Foreskin melanocyte (primary cell): ENCODE measurements at places on chromosomes 2 and 18.

DNA sequence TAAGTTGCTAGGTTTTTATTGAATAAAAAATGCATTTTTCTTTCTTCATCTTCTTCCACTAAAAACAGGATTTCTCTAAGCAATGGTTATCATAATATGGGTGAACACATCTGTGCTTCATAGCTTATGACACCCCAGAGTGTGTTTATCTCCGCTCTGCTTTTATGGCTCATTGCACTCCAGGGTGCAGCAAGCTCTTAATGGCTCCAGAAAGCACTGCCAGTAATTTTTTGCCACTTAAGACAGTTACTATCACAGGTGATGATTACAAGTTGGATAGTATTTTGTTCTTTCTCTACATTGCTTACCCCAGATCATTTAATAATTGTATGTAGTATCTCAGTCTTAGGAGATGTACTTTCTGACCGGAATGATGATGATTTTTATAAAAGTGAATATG lies 239.3 kb upstream of the CDH20 start:
- no peak for DNase-seq

- peak; percentile 67 for DNase-seq
Measured at GRCh38 chr2:58762176-58762781, 521.2 kb upstream of the FANCL start.

- DNase-seq, result no peak
Measured at GRCh38 chr2:116366212-116366611, 1448.3 kb upstream of the DDX18 start.

GRCh38 chr2:163558251-163559021 lies 177.4 kb downstream of the FIGN start:
- DNase-seq, result no peak

GRCh38 chr2:241853651-241854341 lies 4.9 kb downstream of the PDCD1 start:
- no peak for DNase-seq

DNA sequence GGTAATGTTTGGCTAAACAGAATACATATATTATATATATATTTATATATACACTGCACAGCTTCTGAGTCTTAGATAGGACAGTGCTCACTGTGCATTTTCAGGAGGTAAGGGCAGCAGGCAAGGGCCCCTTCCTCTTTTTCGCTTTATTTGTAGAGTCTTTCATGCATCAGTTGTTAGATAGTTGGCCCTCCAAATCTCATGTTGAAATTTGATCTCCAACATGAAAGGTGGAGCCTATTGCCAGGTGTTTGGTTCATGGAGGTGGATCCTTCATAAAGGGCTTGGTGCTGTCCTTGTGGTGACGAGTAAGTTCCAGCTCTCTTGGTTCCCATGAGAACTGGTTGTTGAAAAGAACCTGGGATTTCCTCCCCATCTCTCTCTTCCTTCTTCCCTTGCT lies 48.1 kb downstream of the TSN start:
- DNase-seq, result no peak

DNA sequence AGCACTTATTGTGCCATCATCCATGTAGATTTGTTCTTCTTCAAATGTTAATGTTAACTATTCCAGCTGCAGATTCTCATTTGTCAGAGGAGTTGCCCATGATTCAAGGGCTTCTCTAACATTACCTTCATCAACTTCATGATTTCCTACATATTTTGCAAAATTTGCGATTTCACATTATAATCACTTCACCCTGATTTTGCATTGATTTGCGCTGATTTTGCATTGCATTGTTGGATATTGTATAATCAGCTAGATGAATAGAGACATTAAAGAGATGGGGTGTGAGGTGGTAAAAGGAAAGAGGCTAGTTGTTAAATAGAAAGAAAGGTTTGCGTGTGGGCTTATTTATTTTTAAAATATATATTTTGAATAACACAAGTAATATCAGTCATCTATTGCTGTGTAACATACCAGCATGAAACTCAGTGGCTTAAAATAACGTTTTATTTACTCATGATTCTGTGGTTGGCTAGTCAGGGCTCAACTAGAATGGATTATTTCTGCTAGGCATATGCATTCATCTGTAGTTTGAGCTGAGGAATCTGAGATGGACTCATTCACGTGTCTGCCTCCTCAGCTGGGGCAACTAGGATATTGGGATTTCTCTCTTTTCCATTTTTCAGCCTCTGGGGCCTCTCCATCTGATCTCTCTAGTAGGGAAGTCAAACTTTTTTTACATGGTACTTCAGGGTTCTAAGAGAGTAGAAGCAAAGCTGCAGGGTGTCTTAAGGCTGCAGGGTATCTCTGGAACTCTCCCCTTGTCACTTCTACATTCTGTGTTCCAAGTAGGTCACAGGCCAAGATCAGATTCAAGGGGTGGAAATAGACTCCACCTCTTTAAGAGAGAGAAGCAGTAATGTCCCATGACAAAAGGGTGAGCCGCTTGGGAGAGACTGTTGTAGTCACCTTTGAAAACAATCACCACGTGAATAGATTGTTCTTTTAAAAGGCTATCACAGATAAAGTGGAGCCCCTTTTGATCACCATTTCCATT lies 2.2 kb upstream of the CAVIN2 start:
- DNase-seq, result no peak

DNA sequence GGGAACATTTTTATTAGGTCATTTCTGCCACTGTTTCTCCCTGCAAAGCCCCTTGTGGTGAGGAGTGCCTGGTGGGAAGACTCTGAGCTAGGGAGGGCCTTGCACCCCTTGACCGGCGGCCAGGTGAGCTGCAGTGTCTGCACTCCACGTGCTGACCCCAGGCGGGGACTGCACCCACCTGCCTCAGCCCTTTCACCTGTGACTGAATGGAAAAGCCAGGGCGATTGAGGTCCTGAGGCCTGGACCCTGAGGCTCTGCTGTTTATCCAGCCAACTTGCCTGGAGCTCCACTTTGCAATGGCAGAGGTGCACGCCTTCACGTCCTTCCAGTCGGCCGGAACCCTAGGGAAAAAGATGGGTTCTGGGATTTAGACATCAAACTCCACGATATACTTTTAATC lies 53.1 kb downstream of the TMEM18 start:
- DNase-seq, result no peak

DNA sequence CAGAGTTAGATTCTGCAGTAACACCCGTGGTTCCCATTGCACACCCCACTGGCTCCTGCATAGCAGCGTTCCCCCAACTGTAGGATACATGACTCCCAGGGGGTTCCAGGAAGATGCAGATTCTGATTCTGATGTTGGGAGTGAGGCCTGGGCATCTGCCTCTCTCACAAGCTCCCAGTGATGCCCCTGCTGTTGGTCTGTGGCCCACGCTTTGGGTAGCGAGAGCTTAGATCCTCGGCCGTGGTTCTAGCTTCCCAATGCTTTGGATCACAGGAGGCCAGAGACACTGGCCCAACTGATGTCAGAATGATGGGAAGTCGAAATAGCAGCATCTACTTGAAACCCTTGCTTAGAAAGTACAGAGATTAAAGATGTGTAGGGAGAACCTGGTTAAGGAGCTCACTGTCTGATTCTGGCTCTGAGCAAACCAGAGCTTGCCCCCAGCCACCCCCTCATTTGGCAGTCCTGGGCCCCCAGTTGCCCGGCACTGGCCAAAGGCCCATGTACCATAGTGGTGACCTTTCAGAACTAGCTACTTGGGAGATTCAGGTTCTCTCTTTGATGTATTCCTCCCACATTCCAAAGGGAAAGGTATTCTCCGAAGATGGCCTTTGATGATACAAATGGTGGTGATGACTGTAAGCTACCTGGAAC lies 197.5 kb downstream of the FAM210A start:
- no peak for DNase-seq

DNA sequence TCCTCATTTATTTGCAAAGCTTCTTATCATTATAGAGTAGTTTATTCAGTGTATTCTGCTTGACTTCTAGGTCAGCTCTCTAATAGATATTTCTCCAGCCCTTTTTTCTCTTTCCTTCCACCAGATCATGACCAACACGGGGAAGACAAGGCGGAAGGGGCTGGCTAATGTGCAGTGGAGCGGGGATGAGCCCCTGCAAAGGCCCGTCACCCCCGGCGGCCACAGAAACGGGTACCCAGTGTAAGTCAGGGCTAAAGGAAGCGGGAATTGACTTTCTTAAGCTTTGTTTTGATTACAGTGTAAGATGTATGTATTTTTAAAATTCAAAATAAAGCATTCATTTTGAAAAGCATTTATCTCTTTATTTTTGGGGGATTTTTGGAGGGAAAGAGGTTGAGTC lies 50.7 kb upstream of the B3GNT7 start:
- no peak for DNase-seq
